ENCODE measurements at places on chromosomes 16 and 17.
A peak's percentile ranks its signal among the peaks of the same experiment; 100 is the strongest.

- DNase-seq = peak; percentile 43
Observed at GRCh38 chr17:7136266-7136877, 21.8 kb upstream of the ASGR2 start.

DNA sequence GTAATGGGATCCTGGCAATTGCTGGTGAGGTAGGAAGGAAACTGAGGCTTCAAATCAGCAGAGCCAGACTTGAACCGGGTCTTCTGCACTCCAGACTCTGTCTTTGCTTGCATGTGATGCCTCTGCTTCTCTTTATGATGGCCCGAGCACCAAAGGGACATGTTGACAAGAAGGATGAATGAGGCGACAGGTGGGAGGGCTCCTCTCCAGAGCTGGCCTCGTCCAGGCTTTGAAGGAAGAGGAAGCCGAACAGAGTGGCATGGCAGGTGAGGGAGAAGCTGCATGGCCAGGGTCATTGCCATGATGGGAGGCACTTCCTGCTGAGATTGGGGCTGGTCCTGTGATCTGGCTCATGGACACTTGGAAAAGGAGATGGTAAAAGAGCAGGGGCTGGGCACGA lies 40.8 kb downstream of the AKAP1 start:
- DNase-seq = no peak

DNA sequence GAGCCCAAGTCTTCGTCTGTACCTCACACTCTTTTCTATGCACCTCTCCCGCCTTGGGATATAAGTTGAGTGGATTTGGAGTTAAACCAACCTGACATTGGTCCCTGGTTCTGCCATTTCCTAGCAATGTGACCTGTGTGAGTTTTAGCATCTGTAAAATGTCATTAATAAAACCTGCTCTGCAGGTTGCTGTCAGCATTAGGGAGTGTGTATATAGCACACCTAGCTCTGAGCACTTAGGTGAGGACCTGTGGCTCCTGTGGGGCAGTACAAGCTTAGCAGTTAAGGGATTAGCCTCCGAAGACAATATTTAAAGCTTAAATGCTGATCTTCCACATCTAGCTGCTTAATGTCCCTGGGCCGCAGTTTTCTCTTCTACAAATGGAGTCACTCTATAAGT lies 248.0 kb downstream of the TMEM114 start:
- no peak for DNase-seq

- DNase-seq = no peak
Observed at GRCh38 chr17:3843935-3844516, 2.0 kb downstream of the NCBP3 start.

DNA sequence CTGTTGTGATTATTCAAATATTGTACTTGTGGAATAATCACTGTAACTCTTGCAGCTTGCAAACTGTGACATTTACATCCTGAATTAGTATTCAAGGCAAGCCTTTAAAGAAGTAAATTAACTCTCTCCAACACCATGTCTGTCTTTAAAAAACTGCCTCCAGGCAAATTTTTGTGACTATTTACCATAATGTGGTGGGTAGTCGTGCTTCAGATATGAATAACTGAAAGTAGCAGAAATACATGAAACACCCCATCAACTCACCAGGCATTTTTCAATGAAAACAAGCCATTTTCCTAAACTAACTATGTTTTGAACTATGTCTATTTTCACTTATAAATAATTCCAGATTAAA lies 217.4 kb upstream of the PSMD7 start:
- no peak for DNase-seq

GRCh38 chr16:87541147-87541871 lies 48.5 kb upstream of the ZCCHC14 start:
- DNase-seq = no peak

DNA sequence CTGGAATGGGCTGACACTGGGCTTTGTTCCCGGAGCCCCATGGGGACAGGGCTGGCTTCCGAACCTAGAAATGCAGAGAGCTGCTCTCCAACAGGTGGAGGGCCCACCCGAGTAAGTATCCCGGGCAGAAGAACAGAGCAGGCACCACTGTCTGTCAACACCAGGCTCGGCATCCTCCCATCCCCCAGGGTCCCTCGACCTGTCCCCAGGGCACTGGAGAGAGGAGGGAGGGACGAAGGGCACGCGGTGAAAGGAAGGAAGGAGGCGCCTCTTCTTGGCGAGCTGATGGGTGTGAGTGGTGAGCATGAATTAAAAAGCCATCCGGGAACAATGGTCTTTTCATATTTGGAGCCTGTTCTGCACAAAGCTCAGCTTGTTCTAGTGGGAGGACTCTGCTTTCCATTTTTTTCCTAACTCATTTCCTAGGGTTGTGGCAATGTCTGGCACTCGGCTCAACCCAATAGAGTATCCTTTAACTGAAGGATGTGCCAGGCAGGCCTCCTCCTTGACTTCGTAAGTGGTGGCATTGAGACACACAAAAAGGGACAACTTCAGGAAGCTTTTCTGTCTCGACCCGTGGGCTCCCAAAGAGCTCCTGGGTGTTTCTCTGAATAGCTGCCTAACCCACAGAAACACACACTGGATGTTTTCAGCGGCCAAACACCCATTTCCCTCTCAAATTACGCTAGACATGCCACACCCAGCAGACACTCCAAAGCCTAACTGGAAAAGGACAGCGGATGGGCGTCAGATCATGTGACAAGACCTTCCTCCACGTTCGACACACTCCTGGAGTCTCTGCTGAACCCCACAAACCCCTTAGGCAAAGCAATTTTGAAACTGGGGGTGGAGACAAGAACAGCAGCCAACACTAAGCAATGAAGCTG lies 47.7 kb downstream of the ZFHX3 start:
- no peak for DNase-seq

GRCh38 chr16:49575346-49576172 lies 202.0 kb downstream of the C16orf78 start:
- no peak for DNase-seq
